Stimulated activated naive CD8-positive, alpha-beta T cell treated with anti-CD3 and anti-CD28 coated beads, Interleukin-15, Interleukin-2, amounts not matched to agents 100 U/mL and 50 U/mL, for 24 hours (primary cell): ENCODE measurements at places on chromosomes 1 and 21.

GRCh38 chr1:38789498-38790169 is 69.9 kb downstream of the RRAGC start:
- DNase-seq, result no peak

DNA sequence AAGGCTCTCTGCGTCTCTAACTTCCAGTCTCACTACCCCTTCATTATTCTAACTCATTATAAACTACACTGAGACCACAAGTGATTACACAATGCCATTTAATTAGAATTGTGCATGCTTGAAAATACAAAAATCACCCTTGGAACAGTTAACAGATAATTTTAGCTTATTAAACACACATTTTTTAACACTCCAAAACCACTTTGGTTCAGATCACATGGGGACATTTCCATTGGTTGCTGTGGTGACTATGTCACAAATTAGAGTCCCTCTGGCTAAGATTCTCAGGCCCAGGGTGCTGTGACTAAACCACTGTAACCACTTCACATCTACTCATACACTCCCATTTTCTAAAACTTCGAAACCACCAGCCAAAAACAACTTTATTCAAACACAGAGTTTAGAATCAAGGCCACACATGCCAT is 43.0 kb downstream of the JAK1 start:
- peak; percentile 40 for DNase-seq

GRCh38 chr1:87501738-87502137 is 173.1 kb downstream of the LMO4 start:
- DNase-seq, result no peak

DNA sequence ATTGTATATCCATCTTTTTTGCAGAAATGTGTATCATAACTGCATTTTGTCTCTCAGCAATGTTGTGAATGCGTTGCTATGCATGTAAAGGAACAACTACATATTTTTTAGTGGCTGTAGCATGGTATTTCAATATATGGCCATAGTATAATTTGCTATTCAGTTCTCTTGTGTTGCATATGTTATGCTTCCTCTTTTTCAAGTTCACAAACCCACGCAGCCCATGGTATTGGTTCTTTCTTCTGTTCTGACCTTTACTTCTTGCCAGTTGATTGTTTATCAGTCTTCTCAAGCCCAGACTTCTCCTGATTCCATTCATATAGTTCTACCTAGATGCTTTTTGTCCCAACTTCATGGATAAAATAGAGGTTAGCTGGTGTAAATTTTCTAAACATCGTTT is 6.1 kb downstream of the SLC22A15 start:
- DNase-seq, result no peak

- no peak for DNase-seq
Observed at GRCh38 chr1:212814537-212815334, 23.0 kb downstream of the TATDN3 start.

DNA sequence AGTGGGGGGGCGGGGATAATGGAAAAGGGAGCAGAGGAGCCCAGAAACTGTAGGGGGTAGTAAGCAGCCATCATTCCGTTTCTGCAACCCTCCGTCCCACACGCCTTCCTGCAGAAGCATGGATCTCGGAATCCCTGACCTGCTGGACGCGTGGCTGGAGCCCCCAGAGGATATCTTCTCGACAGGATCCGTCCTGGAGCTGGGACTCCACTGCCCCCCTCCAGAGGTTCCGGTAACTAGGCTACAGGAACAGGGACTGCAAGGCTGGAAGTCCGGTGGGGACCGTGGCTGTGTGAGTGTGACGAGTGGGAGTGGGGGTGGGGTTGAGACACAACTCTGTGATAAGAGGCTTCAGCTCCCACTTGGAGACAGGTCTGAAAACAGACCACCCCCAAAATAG is 706 bp downstream of the CREB3L4 start:
- no peak for DNase-seq

- DNase-seq, result peak; percentile 45
Observed at GRCh38 chr1:3676581-3677470, 24.5 kb downstream of the TP73 start.

DNA sequence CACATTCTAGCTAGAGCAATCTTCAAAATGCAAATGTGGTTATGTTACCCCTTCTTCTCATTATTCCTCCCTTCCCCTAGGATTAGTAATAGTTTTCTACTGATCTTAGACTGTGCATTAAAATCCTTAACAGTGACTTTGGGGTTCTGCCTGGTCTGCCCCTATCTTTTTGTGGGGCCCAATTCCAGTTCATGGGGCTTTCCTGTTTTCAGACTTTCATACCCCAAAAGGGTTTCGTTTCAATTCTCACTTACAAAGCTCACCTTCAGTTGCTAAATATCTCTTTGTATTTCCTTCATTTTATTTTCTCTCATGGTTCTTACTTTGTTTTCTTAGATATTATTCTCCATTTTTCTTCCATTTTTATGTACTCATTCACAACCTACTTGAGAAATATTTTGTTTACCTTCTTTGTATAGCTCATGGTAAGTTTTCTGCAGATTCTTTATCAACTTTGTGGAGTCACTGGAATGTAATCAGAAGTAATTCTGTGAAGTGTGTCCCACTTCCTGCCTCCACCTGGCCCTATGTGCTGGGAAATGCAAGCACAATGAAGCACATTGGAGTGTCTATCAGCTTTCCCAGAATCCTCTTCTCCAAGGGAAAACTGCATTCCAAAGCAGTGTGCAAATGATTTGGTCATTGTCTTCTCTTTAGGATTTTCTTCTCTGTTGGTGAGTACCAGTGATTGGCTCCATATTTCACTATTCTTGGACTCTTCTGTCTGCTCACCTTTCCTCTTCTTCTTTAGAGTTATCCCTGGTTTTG is 350.2 kb downstream of the ZNF326 start:
- DNase-seq, result no peak

DNA sequence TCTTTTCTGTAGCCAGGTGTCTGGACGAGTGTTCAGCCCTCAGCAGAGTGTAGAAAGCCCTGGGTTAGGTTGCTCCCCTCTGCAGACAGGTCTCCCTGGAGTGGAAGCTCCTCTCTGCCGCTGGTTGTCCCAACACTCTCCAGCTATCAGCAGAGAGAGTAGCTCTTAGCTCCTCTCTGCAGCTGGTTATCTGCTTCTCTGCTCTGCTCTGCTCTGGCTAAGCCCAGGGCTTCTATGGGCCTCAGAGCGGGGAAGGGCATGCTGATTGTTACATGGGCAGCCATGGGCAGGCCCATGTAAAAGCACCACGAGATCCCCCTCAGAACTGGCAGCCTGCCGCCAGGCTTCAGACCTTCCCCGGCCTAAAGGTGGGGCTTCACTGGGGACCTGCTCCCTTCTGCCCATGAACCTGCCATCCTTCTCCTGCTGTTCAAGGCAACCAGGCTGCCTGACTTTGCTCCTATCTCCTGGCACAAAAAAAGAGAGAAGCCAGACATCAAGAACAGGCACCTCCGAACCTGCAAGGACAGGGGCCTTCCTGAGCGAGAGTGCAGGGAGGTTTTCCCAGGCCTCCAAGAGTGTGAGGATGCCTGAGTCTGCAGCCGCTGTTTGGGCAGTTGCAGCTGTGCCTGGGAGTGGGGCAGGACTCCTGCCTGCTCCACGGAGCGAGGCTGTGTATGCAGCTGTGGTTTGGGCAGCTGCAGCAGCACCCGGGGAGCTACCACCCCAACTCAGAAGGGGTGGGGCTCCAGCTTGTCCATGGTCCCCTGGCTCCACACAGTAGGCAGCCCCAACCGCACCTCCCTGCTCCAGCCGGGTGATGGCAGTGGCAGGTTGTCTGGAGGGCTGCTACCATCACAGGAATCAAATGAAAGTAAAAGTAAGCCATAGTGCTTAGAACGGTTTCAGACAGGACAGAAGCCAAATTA is 973.7 kb downstream of the LTN1 start:
- no peak for DNase-seq

DNA sequence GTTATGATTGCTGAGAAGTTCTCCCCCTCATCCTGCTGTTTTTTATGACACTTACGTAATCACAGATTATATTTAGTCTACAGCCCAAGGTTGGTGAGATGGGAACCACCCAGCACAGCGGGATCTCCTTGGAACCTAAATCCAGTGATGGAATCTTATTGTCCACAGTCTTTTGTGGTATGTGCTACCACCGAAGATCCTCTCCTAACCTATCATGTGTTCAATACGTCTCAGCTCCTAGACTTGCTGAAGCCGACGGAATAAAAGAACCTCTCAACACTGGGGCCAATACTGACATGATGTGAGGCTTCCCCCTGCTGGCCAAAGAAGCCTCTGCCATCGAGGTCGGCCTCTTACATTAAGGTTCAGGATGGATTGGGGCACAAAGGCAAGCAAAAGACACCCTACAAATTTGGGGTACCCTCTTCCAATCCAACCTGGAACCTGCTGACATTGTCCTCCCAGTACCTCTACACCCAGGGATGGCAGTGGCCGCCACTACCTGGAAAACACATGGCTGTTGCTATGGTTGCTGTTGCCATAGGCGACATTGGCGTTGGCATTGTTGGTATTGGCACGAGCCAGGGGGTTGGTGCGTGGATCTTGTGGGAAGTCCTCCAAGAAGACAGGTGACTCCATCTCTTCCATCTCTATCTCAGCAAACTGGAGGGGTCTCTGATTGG is 19.4 kb upstream of the KIF21B start:
- peak; percentile 72 for DNase-seq

GRCh38 chr1:97824200-97824599 is 96.6 kb downstream of the DPYD start:
- DNase-seq, result no peak

- no peak for DNase-seq
Observed at GRCh38 chr1:170765712-170766330, 101.9 kb downstream of the PRRX1 start.

DNA sequence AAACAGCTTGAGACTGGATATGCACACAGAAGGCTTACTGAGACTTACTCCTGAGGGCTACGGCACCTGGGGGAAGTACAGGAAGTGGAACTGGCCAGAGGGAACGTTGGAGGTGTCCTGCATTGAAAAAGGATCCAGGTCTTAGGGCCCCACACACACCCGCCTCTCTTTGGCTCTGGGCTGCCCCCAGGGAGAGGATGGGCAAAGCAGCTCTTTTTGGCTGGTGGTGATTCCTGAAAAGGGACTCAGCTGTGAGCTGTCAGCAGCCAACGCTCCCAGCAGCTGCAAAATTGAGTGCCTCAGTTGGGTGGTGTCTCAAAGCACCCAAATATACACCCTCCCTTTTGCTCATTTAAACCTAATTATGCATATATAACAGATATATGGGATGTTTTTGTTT is 213.2 kb downstream of the TNR start:
- no peak for DNase-seq

GRCh38 chr1:185680453-185680852 is 53.7 kb upstream of the HMCN1 start:
- DNase-seq, result no peak

DNA sequence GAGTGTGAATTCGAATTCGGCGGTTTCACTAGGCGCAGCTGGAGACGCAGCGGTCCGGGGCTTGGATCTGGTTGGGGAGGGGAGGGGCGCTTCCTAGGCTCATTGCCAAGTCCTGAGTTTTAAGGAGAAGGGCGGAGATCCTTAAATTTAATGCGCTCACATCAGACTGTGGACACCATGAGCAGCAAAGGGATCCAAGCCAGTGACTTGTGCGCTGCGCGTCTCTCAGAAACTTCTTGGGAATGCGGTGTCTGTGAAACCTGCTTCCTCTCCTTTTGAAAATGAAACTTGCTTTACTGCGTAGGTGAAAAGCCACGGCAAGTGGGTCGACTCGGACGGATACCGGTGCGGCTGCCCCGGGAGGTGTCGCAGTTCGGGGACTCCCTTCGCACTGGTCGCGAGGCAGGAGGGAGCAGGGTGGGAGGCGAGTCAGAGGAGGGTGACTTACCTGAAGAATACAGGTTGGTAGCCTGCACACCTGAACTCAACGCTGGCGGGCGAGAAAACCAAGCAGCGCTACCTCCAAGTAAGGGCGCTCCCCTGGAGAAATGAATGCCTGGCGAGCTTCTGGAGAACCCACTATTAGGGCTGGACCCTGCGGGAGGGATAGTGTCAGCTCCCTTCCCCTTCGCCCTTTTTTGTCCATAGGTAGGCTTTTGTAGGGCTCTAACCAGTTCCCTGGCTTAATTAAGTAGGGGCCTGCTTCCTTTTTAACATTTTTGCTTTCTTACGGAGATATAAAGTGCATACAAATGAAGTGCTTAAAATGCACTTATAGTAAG is 992 bp downstream of the TENT5C start:
- DNase-seq, result peak; percentile 62

DNA sequence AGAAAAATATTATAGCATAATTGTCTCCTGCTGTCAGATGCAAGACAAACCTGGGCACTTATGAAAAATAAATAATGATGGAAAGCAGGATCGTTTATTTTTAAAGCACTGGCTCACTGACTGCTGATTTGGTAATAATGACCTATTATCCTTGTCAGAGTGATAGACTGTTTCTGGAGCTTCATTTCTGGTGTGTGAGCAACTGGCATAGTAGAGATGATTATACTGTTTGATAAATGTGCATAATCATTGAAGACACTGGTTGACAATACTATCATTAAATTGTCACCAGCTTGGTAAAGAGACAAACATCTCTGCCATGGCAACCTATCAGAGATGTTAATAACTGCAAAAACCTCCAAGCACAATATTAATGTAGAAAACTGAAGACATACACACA is 179.9 kb upstream of the ZNF644 start:
- DNase-seq, result no peak

GRCh38 chr1:238334170-238334569 is 443.4 kb upstream of the ZP4 start:
- DNase-seq, result no peak

- peak; percentile 22 for DNase-seq
Observed at GRCh38 chr1:182446033-182446669, 3.8 kb upstream of the RGSL1 start.

DNA sequence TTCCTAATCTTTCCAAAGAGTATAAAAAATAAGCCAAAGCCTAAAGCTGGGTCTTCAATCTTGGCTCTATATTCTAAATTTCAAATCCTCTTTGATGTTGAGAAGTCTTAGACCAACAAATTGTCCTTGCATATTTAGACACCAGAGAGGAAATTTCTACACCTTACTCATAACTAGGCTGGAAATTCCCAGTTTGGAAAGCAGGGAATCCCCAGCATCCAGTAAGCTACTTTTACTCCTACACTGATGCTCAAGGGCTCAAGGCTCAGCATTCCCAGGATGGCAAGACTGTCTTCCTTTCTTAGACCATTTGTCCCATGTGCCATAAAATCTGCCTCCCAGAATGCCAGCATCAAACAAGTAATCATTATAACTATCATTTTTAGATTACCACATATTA is 28.3 kb downstream of the PRDX6 start:
- no peak for DNase-seq

GRCh38 chr1:234584420-234584805 is 25.6 kb downstream of the IRF2BP2 start:
- no peak for DNase-seq

- no peak for DNase-seq
Observed at GRCh38 chr1:237832858-237833257, 57.9 kb downstream of the ZP4 start.

DNA sequence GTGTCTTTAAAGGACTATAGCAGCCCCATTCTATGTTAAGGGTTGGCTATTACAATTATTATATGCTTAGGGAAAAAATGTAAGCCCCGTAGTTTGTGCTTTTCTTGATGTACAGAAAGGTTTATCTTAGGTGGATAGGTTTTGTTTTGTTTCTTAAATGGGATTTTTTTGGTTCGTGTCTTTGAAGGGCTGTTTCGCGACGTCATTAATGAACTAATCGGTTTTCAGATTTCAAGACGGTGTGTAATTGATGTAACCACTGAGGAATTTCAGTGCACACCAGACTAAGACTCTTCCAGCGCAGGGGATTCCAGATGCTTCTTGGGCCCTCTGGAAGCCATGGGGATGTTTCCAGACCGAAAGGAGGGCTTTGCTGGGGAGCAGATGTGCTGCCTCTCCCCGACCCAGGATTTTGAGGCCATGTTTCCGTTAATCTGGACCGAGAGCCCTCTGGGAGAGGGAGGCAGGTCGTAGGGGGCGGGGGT is 4.8 kb upstream of the SIM2 start:
- no peak for DNase-seq

GRCh38 chr1:217781056-217781455 is 149.9 kb downstream of the SPATA17 start:
- no peak for DNase-seq
